ENCODE measurements at places on chromosomes 4 and X. TPM values are rescaled to one million over a fixed set of nuclear protein-coding genes. Genes with fewer than 3 reads are reported as not detected.

The F8A3 gene
- total RNA-seq, result 4.2 TPM

The PCDH19 gene
- total RNA-seq, result not detected

The TKTL1 gene
- total RNA-seq, result 3.0 TPM

The HPGD gene
- total RNA-seq, result 7.3 TPM

DNA sequence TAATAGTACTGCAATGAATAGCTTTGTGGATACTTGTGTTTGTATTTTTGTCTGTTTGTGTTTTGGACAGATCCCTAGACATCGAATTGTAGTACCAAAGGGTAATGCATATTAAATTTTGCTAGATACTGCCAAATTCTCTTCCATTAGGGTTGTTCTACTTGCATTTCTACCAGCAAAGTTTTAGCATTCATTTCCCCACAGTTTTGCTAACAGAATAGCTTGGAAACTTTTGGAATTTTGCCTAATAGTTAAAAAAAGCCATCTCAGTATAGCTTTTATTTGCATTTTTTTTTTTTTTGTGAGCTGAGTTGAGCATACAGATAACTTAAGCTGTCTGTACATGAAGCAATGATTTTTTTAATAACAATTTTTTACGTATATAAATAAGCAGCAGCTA, 1084.9 kb downstream of the ADGRL3 start:
- no peak for DNase-seq

GRCh38 chr4:62940229-62940628, 1469.0 kb downstream of the TECRL start:
- DNase-seq, result no peak

GRCh38 chr4:60992037-60992436, 208.1 kb upstream of the ADGRL3 start:
- no peak for DNase-seq

DNA sequence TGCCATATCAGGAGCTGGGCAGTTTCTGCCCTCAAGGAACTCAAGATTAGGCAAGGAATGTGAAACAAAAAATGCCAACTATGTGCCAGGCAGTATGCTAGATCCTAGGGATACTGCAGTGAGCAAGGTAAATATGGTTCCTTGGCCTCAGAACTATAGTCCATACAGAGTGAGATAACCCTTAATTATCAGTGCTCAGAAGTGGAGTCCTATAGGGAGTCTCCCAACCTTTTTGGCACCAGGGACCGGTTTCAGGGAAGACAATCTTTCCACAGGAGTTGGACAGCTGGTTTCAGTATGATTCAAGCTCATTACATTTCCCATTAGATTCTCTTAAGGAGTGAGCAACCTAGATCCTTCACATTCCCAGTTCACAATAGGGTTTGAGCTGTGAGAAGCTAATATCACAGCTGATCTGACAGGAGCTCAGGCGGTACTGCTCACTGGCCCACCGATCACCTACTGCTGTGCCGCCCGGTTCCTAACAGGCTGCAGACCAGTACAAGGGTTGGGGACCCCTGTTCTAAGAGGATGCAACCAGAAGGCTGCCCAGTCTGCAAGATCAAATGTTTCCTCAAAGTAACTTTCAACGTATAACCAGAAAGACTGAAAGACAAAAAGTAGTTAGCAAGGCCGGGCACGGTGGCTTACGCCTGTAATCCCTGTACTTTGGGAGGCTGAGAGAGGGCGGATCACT, 1.7 kb upstream of the SRP72 start:
- no peak for DNase-seq

DNA sequence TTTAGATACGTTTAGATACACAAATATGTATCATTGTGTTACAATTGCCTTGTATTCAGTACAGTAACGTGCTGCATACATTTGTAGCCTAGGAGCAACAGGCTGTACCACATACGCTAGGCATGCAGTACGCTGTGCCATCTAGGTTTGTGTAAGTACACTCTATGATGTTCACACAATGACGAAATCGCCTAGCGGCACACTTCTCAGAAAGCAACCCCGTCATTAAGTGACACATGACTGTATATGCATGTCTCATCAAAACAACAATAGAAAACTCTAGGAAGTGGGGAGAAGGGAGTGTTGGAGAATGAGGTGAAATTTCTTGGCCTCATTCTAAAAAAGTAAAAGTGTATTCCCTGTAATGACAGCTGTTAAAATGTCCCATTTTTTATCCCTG, 32.7 kb downstream of the CCDC149 start:
- DNase-seq, result no peak

DNA sequence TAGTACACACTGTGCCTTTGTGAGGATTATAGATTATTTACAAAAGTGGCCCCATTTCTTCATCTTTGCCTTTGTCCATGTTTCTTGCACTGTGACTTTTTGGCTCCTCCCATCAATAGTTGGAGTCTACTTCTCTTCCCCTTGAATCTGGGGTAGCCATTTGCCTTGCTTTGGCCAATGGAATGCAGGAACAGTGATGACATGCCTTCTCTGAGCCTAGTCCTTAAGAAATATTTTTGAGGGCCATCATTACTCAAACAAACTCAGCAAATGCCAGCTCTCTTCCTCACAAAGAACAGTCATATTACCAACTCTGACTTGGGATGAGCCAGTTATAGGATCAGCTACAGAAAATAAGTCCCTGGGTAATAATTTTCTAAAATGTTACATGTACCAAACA, 189.6 kb downstream of the FRMPD4 start:
- DNase-seq, result no peak

DNA sequence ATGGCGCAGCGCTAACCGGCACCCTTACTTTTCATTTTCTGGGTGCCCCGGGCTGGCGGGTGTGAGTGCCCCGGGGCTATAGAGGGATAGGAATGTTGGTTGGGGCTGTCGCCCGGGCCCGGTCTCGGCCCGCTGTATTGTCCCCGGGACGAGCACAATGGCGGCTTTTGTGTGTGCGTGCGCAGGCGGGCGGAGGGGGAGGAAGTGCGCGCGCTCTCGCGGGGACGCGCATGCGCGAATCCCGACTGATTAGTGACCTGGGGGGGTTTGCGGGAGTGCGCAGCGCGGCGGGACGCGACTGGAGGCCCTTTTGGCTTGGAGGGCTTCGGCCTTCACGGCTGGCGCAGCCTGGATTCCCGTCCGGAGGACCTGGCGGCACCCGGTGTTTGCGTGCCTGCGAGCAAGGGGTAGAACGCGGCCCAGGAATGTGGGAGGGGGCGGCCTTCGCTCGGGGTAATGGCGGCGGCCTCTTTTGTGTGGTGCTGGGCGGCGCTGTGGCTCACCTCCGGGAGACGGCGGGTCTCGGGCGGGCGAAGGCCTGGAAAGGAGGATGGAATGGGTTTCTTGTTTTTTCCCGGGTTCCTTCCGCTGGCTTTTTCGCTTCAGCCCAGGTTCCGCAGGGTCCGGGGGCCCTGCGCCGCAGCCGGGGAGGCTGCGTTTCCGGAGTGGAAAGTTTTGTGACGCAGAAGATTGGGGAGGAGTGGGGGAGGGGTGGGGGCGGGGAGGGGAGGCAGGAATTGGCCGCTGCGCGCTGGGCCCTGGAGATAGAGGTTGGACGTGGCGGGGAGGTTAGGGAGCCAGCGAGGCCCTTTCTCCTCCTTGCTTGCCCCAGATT, 618 bp downstream of the DDX3X start:
- DNase-seq, result peak; percentile 92

All from natural killer cell treated with Interleukin-12 subunit alpha and Interleukin-12 subunit beta and Interleukin-15 and Interleukin-18, amount 100 ng/mL, for 72 hours (primary cell).